ENCODE measurements at places on chromosomes 12 and 14.

DNA sequence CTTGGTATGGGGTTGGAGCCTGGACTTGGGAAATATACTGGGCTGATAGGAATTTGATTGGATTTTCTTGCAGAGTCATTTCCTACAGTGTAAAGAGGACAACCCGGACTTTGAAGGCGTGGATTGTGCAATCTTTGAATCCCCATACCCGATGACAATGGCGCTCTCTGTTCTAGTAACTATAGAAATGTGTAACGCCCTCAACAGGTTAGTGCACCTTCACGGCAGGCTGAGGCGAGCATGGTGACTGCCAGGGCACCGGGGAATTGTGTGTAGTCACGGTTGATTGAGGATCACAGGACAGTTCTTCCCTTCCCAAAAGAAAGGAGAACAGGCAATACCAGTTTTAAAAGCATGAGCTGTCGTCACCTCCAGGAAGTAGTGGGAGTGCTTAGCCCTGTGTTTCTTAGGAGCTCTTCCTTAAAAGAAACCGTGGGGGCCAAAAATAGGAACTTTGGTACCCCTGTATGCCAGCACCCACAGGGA lies 58.3 kb downstream of the ANAPC7 start:
- DNase-seq, result no peak

DNA sequence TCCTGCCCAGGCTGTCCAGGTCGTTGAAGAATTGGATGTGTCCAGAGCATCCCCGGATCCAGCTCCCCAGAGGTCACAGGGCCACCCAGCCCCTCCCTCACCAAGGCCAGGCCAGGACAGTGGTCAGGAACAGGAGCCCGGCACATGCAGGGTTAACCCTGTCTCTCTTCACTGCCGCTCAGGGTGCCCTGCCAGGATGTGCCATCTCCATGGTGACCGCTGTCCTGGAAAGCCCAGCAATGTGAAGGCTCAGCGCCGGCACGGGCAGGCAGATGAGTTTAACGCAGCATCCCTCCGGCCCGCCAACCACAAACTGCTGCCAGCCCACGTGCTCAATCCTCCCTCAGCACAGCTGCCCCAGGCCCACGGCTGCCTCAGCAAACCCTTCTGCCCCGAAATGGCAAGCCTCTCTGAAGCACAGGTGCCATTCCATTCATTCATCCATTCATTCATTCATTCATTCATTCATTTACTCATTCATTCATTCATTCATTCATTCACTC lies 4.4 kb downstream of the TMEM179 start:
- no peak for DNase-seq

- DNase-seq, result no peak
Observed at GRCh38 chr12:106873983-106874382, 81.7 kb upstream of the TMEM263 start.

DNA sequence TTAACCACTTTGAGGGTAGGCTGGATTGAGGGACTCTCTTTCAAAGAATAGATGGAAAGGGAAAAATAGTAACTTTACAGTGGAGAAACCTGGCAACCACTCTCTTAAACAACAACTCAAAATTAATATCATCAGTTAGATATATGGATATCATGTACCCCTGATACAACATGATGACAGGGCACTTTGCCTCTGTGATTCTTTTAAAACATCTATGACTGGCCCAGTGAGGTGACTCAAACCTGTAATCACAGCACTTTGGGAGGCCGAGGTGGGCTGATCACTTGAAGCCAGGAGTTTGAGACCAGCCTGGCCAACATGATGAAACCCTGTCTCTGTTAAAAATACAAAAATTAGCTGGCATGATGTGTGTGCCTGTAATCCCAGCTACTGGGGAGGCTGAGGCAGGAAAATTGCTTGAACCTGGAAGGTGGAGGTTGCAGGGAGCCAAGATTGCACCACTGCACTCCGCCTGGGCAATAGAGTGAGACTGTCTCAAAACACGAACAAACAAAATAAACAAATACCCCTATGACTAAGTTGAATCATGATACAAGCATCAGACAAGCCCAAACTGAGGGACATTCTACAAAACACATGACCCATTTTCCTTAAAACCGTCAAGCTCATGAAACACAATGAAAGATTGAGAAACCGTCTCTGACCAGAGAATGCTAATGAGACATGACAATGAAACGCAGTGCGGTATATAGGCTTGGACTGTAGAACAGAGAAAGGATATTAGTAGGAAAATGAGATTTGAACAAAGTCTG lies 26.4 kb upstream of the SLC7A8 start:
- DNase-seq, result no peak

- no peak for DNase-seq
Observed at GRCh38 chr12:65778258-65779090, 45.8 kb upstream of the HMGA2 start.

- DNase-seq, result no peak
Observed at GRCh38 chr14:65224799-65225198, 122.5 kb upstream of the MAX start.

All from stimulated activated CD8-positive, alpha-beta memory T cell treated with anti-CD3 and anti-CD28 coated beads, Interleukin-4, amount 100 ng/mL, for 4 hours (primary cell).